ENCODE measurements at places on chromosomes 6 and 20.

DNA sequence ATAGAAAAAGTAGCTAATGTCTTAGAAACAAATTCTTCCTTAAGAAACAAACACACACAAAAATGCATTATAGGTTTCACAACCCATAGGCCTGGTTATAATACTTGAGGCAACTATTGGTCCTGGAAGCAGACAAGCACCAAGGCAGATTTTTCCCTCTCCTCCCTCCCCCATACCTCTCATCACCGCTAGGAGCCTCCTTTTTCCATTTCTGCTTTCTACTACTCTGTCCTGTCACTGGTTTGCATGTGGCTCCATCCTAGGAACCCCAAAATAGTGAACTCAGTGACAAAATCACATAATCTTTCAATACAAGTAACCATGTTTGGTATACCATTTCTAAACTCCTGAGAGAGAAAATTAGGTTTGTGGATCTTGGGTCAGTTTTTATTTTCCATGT, 66.1 kb downstream of the HMGCLL1 start:
- peak; percentile 20 for DNase-seq

DNA sequence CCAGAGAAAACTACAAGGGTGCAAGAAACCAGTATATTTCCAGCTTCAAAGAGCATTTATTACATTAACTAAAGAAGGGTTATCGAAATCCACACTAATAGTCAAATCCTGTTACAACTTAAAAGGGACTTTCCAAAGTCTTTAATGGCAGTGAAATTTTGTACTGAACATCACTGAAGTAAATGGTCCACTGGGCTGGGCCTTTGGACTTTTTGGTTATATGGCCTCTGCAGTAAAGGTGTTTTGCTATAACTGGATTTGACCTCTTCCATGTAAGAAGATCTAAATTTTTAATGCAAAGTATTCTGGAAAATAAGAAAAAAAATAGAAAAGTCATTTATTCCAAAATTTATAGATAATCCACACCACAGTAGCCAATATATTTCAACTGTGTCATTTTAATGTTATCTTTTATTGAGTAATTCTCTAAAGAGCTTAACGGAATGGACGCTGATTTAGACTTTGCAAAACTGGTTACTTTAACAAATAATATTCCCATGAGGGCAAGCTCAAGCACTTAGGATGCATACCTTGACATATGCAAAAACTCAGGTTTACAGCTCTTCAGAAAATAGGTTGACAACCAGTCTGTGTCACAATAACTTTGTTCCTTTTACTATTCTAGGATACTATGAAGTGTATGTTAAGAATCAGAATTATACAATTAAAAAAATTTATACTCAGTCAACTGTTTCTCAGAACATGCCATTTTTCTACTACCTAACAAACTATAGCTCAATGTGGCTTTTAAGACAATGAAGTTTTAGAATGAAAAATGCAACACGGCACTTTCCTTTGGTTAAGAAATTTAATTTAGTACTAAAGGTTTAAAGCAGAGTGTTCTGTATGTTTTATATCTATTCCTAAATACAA, 7.0 kb downstream of the RBM39 start:
- DNase-seq, result no peak

DNA sequence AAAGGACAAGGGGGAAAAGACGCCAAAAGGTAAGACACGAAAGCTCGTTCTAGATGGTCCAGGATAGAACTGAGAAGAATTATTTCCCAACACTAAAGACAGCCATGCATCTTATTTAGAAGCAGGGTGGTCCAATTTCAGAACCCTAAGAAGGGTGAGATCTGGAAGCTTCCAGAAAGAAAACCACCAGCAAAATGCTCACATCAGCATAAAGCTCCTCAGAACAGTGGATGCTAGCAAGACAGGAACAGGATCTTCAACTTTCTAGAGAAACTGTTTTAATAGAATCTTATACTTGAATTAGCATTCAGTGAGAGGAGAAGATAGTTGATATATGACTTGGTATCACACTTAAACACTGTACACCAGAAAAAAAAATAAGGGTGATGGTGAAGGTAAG, 101.5 kb downstream of the ZFP64 start:
- DNase-seq, result no peak

DNA sequence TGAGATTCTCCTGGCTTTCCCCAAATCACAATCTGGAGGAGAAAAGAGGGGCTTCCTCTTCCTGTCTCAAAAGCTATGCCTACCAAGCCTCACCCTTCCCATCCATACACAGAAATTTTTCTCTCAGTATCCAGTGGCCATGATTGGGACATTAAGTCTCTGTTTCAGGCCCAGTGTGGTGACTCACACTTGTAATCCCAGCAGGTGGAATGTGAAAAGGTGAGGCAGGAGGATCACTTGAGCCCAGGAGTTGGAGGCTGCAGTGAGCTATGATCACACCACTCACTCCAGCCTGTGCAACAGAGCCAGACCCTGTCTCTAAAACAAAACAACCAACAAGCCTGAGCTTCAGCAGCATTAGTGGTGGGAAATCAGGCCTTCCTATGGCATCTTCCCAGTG, 210.0 kb downstream of the OGFRL1 start:
- no peak for DNase-seq

DNA sequence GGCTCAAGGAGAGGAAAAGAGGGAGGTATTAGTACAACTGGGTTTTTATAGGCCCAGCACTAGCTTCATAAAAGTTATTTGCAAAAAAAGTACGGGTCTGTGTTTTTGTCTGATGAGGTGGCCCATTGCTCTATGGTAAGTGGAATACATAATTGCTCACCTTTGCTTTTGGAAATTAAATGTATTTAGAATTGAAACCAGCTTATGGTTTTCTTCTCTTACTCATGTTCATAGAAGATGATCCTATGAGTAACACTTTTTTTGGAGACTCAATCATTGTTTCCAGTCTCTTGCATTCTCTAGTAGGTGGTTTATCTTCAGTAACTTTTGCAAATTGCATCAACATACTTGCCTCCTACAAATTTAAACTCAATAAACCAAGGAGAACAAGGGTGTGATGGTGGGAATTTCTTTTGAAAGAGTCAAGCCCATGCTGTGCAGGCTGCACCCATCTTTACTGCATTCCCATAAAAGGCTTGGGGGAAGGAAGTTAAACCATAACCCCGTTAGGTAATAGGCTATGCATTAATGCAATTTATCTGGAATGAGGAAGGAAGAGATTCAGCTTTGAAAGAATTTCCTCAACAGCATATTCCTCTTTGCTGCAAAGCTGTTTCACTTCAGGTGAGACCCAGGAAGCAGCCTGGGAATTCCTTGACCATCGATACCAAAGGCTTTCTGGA, 48.5 kb upstream of the EDN1 start:
- no peak for DNase-seq

DNA sequence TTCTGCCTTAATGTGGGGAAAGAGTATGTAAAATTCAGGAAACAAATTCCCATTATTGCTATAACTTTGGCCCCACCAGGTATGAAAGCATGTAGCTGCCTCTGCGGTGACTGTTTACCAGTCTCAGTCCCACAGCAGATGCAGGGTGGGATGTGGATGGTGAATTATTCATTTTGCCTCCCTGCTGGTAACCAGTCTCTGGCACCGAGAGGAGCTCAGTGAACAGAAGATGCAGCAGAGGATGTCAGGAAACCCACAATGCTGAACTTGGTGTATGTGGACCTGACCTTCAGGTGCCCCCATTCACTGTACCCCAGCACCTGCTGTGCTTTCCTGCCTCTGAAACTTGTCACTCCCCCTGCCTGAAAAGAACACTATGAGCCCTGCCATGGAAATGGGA, 8.8 kb upstream of the METTL24 start:
- DNase-seq, result no peak

- DNase-seq, result no peak
Measured at GRCh38 chr20:32790751-32791057, 28.5 kb downstream of the DNMT3B start.

GRCh38 chr20:2101057-2101864, at the start of gene STK35:
Gene STK35, plus strand, starts transcription at chr20:2101827. Its CDS starts 55 bp downstream, at chr20:2101882.
- no peak for DNase-seq

DNA sequence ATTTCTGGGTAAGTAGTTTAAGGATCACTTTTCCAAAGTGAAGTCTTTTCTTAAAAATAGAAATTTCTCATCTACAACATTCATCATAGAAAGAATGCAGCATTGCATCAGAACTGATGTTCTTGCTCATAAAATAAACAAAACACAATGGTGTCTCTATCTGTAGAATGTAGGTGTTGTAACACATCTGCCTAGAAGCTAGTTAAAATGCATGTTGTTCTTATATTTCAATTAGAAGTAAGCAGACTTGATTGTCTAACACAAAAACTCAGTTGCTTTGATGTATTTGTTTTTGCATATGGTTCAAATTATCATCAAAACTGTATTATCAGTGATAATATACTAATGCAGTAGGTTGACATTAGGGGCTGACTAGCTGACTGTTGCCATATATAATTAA, 654.7 kb upstream of the FLRT3 start:
- no peak for DNase-seq

GRCh38 chr20:64009811-64010387, 26.1 kb upstream of the C20orf204 start:
- no peak for DNase-seq

GRCh38 chr20:58094160-58094559, 134.3 kb downstream of the ANKRD60 start:
- no peak for DNase-seq

GRCh38 chr20:17904027-17904426, 64.6 kb downstream of the SNX5 start:
- no peak for DNase-seq

DNA sequence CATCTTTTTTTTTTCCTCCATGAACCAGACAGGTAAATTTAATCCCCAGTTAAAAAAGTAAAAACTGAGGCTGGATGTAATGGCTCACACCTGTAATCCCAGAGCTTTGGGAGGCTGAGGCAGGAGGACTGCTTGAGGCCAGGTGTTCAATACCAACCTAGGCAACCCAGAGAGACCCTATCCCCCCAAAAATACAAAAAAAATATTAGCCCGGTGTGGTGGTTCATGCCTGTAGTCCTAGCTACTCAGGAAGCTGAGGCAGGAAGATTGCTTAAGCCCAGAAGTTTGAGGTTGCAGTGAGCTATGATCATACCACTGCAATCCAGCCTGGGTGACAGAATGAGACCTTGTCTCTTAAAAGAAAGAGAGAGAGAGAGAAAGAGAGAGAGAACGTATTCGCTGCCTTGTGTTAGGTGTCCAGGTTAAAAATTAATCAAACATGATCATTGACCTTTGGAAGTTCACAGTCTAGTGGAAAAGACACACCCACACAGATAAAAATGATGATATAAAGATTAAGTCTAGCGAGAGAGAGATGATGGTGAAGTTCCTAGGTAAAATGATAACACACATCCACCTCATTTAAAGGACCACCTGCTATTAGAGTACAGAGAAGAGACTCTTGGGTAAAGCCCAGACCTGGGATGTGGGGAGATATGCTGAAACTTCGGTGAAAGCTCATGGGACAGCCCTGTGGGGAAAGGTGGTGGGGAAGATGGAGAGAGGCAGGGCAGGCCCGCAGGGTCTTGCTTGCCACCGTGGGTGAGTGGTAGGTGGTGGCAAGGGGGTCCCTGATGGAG, 4.8 kb upstream of the NHSL1 start:
- DNase-seq, result no peak

DNA sequence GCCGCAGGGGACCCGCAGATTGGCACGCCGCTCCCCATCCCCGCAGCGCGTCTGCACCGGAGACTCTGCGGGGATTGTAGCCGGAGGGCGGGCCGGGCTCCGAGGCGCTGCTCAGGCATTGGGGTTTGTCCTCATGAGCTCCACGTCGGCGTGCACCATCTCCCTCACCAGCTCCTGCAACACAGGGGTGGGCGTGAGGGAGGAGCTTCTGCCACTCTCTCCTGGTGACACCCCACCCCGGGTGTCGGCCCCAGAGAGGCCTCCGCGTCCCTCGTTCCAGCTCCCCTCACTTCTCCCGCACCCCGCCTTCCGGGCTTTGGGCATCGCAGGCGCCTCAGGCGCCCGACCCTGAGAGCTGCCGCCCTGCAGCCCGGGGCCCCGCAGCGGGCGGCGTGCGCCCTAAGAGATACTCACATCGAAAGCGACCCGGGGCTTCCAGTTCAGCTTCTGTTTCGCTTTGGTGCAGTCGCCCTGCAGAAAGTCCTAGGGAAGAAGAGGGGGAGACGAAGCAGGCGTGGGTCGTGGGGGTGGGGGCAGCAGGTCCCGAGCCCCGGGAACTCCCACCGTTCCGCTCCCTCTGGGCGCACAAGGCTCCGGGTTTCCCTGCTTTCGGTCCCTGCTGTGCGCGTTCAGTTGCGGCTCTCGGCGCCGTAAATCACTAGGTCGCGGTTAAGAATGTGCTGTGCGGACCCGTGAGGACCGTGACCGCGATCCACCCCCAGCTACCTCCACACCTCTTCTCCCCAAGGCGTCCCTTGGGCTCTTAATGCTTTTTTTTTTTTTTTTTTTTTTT, 14.5 kb downstream of the FOXC1 start:
- DNase-seq, result peak; percentile 65

DNA sequence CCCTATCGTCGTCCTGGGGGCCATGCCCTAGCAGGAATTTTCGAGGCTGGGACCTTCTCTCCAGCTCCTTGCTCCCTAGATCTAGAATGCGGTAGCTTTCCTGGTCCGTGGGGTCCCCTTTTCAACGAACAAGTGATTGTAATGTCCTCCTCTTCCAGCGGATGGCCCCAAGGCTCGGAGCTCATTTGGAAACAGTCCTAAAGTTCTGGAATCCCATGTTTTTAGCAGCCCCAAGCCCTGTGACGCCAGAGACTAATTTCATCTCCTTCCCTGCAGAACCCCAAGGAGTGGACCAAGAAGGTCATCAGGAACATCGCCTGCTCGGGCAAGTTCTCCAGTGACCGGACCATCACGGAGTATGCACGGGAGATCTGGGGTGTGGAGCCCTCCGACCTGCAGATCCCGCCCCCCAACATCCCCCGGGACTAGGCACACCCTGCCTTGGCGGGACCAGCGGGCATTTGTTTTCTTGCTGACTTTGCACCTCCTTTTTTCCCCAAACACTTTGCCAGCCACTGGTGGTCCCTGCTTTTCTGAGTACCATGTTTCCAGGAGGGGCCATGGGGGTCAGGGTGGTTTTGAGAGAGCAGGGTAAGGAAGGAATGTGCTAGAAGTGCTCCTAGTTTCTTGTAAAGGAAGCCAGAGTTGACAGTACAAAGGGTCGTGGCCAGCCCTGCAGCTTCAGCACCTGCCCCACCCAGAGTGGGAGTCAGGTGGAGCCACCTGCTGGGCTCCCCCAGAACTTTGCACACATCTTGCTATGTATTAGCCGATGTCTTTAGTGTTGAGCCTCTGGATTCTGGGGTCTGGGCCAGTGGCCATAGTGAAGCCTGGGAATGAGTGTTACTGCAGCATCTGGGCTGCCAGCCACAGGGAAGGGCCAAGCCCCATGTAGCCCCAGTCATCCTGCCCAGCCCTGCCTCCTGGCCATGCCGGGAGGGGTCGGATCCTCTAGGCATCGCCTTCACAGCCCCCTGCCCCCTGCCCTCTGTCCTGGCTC, 48.5 kb downstream of the PYGB start:
- peak; percentile 47 for DNase-seq

- DNase-seq, result no peak
Measured at GRCh38 chr6:168584249-168584648, 143.3 kb downstream of the SMOC2 start.

GRCh38 chr6:36912586-36912985, 26.8 kb downstream of the C6orf89 start:
- no peak for DNase-seq

GRCh38 chr20:57842720-57843119, 132.9 kb upstream of the PMEPA1 start:
- no peak for DNase-seq

GRCh38 chr6:3983778-3984177, 95.2 kb downstream of the FAM217A start:
- DNase-seq, result no peak
